ENCODE measurements at places on chromosomes 16 and 17. TPM values are rescaled to one million over a fixed set of nuclear protein-coding genes. Genes with fewer than 3 reads are reported as not detected.

Gene FSCN2
- total RNA-seq, result not detected

Gene P2RX5
- total RNA-seq, result 13.2 TPM

Gene PPY
- total RNA-seq, result not detected

Gene GGT6
- total RNA-seq, result not detected

Gene MYH2
- total RNA-seq, result not detected

Gene ZNF750
- total RNA-seq, result not detected

Gene CCL7
- not detected for total RNA-seq

Measured in mesangial cell (primary cell).